ENCODE measurements at places on chromosomes 16 and 17.

DNA sequence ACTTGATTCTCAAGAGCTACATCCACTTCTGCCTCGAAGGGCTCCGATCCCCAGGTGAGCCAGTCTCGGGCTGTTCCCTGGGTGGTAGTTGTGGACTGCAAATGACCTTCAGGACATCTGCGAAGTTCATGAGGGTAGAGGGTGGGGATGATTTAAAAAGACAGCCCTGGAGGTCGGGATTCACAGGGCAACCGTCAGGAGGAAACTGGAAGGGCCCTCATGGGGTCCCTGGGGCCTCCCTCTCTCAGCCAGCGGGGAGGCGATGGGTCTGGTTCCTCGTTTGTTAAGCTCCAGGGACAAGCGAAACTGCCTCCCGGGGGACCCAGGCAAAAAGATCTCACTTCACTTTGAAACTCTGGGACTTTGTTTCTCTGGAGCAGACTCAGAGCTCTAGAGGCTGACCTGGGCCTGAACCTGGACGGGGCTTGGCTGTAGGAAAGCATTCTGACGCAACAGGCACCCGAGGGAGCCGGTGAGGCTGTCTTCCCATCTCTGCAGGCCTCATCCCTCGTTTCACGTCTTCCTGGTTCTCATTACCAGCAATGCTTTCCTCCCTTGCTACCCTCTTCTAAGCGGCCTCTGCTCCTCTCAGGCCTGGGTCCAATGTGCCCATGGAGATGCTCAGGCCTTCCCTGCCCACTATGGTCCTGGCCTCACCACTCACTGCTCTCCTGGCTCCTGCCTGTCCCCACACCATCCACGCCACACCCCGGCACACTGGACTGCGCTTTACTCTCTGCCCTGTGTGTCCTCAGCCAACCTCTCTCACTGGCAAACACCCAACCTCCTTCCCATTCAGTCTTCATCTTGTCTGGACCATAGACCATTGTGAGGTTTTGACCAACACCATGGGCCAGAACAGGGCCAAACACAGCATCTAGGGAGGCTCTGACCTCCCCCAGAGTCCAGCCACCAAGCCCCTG lies 214.2 kb upstream of the TNRC6C start:
- no peak for DNase-seq

GRCh38 chr16:4954714-4955113 lies 3.4 kb upstream of the SEC14L5 start:
- no peak for DNase-seq

DNA sequence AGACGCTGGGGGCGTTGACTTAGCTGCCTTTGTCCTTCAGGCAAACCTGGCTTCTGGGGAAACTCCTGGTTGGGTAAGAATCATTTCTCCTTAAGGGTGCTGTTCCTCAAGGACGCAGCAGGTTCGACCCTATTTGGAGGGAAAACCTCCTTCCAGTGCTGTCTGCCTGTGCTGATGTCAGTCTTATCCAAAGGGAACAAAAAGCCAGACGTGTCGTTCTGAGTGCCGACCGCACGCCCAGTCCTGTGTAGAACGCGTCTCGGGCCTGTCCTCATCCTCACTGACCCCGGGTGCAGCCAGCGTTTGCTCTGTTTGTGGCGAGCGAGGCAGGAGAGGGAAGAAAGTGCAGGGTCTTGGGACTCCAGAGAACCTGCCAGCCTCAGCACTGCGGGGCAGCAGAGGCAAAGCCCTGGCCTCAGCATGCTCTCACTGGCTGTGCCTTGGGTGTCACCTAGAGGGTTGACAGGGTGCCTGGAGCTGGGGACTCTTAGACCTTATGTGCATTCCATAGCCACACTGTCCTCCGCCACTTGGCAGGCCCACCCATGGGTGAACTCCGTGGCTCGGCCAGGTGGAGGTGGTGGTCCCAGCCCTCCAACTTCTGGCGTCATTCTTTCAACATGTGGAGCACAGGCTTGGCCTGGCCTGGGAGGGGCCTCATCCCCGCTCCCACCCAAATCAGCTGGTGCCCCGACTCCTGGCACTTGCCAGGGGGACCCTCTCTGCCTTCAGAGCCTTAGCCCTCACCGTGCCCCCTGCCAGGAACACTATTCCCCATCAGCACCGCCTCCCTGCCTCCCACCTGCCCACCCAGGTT lies 6.0 kb downstream of the SNN start:
- DNase-seq, result peak; percentile 8

- DNase-seq, result no peak
Measured at GRCh38 chr16:11914210-11915113, 1.3 kb downstream of the GSPT1 start.

DNA sequence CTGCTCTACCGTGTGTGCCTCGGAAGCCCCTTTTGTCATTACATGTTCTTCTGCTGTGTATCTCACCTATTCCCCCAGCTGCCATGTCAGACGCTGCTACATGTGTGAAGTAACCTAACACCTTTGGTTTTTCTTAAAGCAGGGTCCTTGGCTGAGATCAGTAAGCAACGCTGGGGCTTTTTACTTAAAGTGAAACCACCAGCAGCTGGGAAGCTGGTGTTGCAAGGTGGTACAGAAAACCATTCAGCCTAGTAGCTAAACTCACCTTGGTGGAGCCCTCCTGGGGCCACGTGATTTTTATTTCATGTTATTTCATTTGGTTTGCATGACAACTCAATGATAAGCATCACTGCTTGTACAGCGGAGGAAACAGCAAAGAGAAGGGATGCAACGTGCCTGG lies 62.6 kb downstream of the PLCG2 start:
- no peak for DNase-seq

DNA sequence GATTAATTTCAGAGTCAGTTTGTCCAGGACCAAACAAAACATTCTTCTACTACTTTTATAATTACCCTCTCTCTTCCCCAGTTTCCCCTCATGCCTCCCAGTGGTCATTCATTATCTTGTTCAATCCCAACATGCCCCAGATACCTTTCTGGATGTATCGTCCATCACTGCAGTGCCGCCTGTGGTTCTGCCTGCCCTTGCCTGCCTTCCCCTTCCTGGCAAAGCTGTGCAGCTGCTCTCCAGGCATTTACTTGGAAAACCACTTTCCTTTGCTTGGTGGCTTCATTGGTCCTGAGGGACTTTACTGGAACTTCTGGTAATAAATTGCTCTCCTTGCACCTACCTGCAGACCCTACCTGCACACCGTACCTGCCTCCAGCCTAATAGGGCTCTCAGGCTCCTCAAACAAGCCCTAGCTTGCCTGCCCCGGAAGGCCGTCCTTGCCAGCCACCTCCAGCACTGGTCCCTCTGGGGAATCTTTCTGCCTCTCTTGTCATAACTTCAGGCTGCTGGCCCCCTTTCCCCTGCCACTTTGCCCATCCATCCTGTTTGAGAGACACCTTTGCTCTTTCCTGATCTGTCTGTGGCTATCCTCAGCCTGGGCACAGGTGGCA lies 19.5 kb upstream of the MSI2 start:
- DNase-seq, result no peak

DNA sequence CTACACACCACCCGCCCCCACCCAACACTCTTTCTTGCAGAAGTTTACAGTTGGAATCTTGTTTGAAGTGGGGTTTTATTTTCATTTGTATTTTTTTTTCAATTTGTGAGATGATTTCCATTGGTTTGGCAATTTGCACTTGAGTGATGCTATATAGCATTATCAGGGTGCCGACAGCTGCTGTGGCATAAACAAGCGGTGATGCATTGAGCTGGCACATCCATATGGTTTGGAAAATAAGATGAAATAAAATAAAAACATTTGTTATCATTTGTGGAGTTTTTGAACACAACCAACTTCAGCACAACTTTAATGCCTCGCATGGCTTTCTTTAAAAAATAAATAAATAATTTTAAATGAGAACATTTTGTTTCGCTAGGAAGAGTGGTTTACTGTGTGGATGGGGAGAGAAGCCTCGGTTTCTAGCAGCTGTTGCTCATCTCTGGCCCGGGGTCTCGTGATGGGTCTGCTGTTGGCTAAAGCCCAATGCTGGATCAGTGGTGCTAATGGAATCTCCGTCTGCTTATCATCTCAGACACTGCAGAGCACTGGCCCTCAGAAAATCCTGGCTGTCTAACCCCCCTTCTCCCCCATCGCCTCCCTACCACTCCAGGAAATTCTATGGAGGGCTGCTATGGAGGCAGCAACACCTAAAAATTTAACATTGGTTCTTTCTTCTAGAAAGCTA lies 192.3 kb upstream of the MAF start:
- DNase-seq, result no peak

DNA sequence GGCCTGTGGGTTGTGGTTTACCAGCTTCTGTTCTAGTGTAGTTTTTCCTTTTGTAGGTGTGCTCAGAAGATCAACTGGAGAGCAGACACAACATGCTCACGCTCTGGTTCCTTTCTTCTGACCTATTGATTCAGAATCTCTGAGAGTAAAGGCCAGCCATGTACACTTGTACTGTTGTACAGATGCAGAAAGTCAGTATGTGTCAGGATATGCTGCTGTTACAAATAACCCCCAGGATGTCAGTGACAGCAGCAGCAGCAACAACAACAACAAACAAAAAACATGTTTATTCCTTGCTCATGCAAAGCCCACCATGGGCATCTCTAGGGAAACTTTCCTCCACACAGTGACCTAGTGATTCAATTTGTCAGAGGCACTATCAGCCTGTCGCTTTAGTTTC lies 154.8 kb upstream of the RBFOX1 start:
- no peak for DNase-seq

DNA sequence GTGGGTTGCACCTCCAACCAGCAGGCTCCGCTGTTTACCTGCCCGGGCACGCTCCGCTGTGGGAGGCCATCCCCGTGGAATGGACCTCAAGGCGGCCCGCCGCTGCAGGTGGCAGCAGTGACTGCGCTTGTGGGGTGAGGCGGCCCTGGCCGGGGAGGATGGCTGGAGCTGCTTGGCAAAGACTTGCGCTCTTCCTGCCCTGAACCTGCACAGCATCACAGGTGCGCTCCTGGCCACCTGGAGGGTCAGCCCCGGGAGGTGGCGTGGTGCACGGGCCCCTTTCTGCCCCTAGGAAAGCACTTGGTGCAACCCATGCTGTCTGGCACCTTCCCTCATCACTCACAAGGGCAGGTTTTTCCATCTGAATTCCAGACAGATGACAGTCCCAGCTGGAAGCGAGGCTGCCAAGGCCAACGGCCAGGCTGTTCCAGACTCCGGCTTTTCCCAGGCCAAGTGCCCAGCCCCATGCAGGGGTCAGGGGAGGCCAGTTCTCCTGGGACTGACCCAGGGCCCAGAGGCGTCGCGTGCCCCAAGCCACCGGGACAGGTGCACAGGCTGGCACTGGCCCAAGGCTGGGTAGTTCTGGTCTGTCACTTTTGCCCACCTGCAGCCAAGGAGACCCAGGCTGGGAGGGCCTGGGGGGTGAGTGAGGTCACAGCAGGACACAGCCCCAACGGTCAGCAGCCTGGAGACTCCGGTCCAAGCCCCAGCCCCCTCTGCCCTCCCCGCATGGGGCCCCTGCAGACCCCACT lies 13.3 kb downstream of the UTS2R start:
- no peak for DNase-seq

DNA sequence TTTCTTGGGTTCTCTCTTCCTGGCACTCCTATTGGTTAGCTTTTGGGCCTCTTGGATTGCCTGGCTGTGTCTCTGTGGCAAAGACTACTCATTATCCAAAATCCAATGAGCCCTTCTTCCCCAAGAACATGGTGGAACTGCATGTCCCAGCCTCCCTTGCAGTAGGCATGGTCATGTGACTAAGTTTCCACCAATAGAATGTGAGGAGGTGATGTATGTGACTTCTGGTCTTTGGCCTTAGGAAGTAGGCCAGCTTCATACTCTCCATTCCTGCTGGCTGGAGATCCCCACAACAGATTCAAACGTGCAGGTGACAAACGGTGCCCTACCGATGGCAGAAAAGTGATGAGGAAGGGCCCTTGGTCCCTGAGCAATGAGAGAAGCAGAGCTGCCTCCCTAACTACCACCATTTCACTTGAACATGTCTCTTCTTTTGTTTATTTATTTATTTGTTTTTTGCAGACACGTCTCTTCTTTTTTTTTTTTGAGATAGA lies 17.3 kb upstream of the SPN start:
- DNase-seq, result no peak

DNA sequence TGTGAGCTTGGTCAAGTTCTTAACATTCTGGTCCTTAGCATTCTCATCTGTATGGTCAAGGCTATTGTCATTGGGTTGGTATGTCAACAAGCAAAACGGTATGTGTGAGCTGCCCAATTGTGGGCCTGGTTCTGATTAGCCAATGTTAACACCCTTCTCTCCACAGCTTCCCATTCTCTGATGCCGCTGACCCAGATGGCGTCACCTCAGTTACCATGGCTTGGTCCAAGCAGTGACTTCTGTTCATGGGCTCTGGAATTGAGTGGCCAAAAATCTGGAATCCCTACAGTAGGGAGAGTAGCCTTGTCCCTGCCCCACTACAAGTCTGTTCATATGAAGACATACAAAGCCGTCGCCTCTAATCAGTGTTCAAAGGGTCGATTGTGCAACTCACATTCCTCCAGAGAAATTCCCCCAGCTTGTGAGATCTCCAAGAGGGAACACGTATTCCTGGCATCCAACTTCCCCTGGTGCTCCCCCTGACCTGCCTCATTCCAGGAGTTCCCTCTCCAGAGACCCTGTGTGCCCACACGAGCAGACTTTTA lies 15.8 kb downstream of the TMEM98 start:
- DNase-seq, result no peak

GRCh38 chr17:57451191-57451590 lies 194.9 kb downstream of the MSI2 start:
- no peak for DNase-seq

GRCh38 chr16:57600048-57600835 lies 28.2 kb upstream of the ADGRG1 start:
- peak; percentile 36 for DNase-seq

GRCh38 chr17:74807925-74808324 lies 31.8 kb upstream of the NAT9 start:
- peak; percentile 18 for DNase-seq

DNA sequence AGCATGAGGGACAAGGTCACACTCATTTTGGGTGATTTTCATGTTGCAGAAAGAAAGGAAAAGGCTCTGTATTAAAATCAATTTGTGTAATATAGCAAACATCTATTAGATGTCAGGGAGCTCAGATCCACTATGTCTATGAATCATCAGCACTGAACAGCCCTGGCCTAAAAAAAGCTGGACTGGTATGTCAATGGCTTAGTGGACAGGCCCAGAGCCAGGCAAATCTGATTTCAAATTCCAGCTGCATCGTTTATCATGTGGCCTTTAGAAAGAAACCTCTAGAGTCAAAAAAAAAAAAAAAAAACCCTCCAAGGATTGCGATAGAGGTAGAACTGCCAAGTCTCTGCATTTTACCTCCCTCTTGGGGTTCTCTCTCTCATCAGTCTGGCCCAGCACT lies 5.4 kb downstream of the GAS7 start:
- DNase-seq, result no peak

DNA sequence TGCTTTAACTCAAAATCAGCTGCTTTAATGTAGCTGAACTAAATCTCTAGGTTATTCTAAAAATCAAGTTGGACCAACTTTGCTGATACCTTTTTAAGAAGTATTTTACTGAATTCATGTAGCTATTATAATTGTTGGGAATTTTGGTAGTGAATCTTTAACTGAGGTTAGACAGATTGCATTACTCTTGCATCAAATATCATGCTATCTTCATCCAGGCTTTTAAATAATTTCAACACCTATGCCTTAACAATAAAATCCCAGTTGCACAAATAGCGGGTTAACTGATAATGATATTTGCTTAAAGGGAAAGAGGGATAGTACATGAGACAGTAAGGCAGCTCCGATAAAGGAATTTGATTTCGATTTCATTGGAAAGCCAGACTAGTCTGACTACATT lies 241.3 kb upstream of the TBX2 start:
- DNase-seq, result no peak

GRCh38 chr16:11597235-11598095 lies 10.7 kb upstream of the LITAF start:
- DNase-seq, result no peak

Data from caudate nucleus (tissue), 63 donors.